ENCODE measurements at places on chromosomes 12 and 14.

- no peak for DNase-seq
Measured at GRCh38 chr14:75222208-75222701, 45.8 kb upstream of the TMED10 start.

GRCh38 chr14:27566843-27567382 is 969.1 kb upstream of the NOVA1 start:
- DNase-seq, result no peak

DNA sequence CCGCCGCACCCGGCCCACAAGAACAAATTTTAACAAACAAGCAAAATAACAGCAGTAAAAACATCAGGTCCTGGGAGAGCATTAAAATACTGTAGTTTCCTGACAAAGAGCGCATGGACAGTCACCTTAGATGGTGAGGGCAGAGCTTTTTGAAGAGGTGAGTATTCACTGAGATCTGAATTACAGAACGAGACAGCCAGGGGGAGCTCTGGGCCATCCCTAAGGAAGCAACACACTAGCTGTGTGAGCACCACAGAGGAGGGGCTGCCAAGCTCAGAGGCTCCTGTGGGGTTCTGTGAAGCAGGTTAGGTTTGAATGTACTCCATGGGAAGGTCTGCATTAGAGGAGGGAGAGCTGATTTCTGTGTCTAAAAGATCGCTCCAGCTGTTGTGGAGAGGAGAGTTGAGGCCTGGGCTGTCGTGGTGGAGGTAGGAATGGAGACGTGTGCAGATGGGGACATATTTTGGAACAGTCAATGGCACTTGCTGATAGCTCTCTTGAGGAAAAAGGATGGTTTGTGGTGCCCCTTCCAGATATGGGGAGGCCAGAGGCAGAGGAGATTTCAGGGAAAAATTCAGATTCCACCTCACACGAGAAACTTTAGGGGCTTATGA is 72.9 kb downstream of the TRAFD1 start:
- no peak for DNase-seq

GRCh38 chr14:103594265-103594664 is 31.5 kb downstream of the COA8 start:
- no peak for DNase-seq

DNA sequence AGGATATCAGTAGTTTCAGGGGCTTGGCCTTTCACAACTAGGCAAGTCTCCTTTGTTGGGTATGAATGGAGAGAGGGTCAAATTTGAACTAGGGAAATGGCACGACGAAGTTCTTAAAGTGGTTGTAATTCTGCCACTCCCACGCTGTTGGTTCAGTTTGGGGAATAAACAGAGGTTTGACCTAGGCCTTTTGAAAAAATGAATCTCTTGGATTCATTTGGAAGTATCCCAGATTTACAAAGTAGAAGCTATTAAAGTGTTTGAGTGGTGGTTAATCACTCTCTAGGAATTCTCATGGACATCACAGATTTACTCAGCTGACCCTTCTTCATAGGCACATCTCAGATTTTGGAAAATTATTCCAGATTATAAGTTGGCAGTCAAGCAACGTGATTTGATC is 14.8 kb downstream of the BATF start:
- no peak for DNase-seq

- DNase-seq, result no peak
Measured at GRCh38 chr12:88399811-88400210, 180.5 kb downstream of the KITLG start.

- DNase-seq, result no peak
Measured at GRCh38 chr14:102805371-102805891, 28.2 kb downstream of the TRAF3 start.

- no peak for DNase-seq
Measured at GRCh38 chr14:24416254-24416931, 13.1 kb downstream of the CBLN3 start.

GRCh38 chr14:35565871-35566464 is 32.0 kb downstream of the INSM2 start:
- no peak for DNase-seq

DNA sequence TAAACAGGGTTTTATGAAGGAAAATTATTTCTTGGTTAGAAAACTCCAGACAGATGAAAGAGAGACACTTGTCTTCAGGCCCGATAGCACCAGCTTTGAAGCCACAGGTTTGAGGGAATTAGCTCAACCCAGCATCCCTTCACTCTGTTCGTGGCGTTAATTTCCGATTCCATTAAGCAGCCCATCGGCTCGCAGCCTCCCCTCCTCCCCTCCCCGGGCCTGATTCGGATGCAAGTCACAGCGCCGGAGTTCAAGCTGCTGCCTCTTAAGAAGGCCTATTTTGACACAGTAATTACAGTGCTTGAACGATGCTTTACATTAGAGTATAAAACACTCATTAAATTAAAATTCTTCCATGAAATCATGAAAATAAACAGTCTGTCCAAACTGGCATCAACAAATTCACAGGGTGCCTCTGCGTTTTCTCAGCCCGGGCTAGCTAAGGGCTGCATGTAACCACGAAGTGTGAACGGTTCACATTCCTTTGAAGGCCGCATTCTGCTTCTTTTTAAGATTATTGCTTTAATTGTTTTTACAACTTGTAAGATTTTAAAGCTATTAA is 145.8 kb downstream of the DICER1 start:
- no peak for DNase-seq

DNA sequence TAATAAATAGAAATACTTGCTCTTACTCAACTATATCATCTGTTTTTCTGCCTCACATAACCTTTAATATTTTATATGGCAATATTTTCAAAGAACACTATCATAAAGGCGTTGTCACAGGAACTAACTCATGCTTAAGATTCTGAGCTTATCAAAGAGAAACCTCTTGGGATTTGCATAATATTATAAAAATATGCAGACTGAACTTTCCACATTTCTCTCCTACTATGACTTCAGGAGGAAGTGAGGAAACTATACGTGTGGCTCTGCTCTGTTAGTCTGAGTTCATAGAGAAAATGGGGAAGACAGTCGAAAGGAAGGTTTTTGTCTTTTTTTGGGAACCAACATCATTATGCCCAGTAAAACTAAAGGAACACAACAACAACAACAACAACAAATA is 124.7 kb downstream of the GARIN6 start:
- DNase-seq, result no peak

DNA sequence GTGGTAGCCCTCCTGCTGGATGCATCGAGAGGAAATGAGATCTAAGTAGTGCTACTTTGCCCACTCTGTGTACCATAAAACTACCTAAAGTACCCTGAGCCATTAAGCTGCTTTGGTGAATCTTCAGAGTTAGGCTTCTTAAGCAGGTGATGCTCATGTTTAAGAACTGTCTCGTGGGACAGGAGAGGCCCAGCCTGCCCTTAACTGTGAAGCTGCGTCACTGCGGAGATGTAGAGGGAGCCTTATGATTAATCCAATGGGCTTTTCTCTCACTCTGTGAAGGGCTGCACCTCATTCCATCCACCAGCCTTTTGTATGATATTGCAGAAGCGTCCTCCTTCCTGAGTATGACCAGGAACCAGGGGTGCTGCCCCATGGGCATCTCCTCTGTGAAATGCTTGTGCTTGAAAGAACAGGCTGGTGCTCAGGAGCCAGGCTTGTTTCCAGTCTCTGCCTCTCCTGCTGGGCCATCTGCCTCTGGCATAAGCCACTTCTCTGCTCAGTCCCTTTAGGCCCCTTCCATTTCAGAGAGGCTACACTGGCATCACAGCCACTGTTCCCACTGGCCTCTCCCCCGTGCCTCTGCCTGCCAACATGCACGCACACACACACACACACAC is 6.8 kb upstream of the CCDC177 start:
- DNase-seq, result no peak

- no peak for DNase-seq
Measured at GRCh38 chr12:47992776-47993175, 11.5 kb downstream of the COL2A1 start.

GRCh38 chr14:77426396-77426795 is 3.1 kb upstream of the NOXRED1 start:
- DNase-seq, result no peak

DNA sequence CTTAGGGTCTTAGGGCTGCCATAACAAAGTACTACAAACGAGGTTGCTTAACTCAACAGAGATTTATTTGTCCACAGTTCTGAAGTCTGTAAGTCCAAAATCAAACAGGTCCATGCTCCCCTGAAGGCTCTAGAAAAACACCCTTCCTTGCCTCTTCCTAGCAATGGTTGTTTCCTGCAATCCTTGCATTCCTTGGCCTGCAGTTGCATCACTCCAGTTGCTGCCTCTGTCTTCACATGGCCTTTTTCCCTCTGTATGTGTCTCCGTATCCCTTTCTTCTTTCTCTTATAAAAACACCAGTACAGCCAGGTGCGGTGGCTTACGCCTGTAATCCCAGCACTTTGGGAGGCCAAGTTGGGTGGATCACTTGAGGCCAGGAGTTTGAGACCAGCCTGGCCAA is 17.4 kb downstream of the KCNMB4 start:
- no peak for DNase-seq

DNA sequence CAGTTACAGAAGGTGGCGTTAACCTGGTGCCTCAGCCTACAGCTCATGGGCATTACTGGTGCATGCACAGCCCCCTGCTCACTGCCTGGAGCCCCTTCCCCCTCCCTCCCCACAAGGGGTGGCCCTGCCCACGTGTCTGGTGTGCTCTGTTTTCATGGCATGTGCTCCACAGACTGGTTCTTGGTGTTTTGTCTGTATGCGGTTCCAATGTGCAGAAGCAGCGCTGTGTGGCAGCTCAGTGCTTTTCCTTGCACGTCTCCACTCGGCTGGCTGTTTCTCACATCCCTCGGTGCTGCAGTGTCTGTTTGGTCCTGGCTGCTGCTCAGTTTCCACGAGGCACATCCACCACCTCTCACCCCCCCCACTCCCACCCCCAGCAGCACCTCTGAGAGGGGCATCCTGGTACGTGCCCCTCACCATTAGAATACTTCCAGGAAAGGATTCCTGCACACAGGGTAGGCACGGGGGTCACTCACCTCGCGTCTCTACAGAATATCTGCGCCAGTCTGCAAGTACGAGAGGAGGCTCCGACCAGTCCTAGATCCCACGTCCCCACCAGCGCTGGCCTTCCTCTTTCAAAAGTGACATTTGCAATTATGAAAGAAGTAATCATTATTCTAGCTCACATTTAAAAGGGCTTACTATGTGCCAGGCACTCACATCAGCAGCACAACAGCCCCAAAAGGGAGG is 27.1 kb downstream of the DIO3 start:
- no peak for DNase-seq

DNA sequence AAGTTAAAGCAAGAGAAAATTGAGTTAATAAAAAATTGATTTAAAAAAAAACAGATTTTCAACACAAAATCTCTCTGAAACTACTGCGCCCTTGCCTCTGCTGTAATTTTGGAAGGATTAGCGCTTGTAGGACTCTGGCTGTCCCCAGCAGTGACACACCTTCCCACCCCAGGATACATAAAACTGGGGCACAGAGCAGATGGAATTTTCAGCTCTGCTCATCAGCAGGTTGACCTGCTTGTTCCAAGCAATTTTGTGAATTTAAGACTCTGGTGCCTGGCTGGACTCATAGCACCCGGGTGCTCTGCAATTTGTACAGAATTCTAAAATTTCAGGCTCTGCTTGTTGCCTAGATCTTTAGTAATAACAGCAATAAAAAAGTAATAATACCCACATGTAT is 257.8 kb upstream of the GARIN6 start:
- DNase-seq, result no peak

DNA sequence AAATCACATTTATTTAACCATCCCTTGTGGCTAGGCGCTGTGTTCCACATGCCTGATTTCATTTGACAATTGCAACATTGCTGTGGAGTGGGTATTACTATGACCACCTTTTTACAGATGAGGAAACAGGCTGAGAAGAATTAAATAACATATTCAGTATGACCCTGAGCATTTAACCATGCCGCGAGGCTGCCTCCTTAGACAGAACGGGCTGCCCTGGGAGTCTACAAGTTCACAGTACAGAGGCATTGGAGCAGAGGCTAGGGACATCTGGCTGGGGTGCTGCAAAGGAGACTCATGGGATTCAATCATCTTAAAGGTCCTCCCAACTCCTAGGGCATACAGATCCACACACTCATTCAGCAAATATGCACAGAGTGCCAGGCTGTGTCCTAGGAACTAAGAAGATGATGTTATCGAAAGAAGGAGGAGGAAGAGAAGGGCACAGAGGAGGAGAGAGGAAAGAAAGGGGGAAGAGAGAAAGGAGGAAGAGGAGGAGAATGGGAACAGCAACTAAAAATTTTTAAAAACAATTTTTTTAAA is 164.7 kb upstream of the CCND2 start:
- no peak for DNase-seq

- DNase-seq, result no peak
Measured at GRCh38 chr14:46646796-46647195, 4.8 kb downstream of the RPL10L start.
